Parietal lobe (tissue), 2 donors: ENCODE measurements at places on chromosomes 3 and 15. TPM values are rescaled to one million over a fixed set of nuclear protein-coding genes. Genes with fewer than 3 reads are reported as not detected.

TNIK gene
- 118 TPM for total RNA-seq

RBP2 gene
- total RNA-seq: not detected

MNS1 gene
- 2.8 TPM for total RNA-seq

LMAN1L gene
- not detected for total RNA-seq

TLR9 gene
- total RNA-seq: 0.31 TPM
